ENCODE measurements at places on chromosomes 6 and 20.

GRCh38 chr20:22576273-22576672, 8.1 kb downstream of the FOXA2 start:
- DNase-seq = no peak

DNA sequence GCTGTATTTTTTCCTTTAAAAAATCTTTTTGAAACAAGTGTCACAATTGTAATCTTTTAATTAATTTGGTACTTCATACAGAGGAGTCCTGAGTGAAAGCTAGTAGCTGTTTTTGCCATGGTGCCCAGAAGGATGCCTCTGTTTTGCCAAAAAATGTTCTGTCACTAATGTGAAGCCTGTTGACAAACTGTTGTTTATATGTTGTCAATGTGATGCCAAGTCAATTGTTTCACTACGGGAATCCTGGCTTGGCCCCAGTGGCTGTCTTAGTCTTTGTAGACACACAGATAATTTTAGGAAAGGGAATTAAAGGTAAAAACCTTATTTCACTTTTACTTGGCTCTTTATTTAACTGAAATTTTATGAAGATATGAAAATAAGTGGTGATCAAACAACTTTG, 706.4 kb upstream of the MMS22L start:
- no peak for DNase-seq

DNA sequence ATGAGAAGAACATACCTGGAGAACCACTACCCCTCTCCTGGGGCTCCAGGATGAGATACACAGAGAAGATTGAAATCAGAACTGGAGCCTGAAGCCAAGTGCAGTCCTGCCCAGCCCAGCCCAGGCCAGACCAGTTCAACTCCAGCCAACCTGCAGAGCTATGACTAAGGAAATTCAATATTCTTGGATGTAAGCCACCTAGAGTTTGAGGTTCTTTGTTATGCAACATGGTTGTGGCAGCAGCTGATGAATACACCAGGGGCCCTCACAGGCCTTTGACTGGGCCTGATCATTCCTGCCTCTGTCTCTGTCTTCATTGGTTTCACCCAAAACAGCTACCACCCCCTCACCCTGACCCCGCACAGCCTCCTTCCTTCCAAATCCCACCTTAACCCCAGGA, 167.8 kb downstream of the LRFN2 start:
- DNase-seq = no peak

- no peak for DNase-seq
Observed at GRCh38 chr6:17429383-17430061, 36.1 kb downstream of the CAP2 start.

- no peak for DNase-seq
Observed at GRCh38 chr6:30163090-30163917, at the start of gene TRIM15. TRIM15 (plus strand) TSS chr6:30163546; CDS start chr6:30163685, 139 bp downstream.

DNA sequence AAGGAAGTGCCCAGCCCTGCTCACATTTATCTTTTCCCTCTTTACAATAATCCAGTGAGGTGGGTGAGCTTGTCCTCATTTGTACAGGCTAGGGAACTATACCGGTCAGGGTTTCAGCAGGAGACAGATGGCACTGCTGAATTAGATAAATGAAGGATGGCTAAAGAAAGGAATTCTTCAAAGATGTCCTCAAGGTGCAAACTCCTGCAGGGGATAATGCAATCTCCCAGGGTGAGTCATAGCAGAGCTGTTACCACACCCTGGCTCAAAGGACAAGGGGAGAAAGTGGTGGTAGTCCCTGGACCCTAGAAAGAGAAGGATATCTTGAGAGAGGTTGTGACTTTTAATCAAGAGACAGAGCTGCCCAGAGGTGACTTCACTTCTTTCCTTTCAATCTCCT, 66.7 kb downstream of the RFPL4B start:
- no peak for DNase-seq

DNA sequence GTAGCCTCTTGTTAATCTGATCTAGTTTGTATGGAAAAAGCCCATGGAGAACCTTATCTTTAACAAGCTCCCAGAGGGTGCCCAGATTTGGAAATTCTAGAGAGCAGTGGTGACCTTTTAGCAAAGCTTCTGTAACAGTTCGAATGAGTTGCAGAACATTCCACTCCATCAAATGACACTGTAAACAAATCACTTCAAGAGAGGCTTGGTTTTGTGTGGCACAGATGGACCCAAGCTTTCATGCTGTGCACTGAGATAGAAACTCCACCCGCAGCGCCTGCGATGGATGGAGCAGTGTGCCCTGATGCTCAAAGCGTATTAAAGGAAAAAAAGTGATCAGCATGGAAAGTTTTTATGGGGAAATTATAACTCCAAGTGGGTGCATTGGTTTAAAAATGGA, 55.1 kb upstream of the ISM1 start:
- DNase-seq = no peak

DNA sequence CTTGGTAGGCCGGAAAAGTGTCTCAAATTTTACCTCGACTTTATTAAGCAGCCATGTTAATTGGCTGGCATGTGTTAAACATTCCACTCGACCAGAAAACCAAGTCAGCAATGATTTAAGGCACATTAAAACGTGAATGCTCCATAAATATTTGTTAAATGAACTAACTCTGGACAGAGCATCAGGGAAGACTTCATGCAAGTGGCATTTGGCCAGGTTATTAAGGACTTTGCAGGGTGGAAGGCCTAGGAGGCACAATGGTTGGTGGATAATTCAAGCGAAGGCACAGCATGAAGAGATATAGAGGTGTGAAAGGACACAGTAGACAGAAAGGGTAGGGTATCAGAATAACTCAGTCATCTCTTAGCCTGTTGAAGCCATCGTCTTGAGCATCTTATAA, 23.0 kb downstream of the ELOVL5 start:
- no peak for DNase-seq

DNA sequence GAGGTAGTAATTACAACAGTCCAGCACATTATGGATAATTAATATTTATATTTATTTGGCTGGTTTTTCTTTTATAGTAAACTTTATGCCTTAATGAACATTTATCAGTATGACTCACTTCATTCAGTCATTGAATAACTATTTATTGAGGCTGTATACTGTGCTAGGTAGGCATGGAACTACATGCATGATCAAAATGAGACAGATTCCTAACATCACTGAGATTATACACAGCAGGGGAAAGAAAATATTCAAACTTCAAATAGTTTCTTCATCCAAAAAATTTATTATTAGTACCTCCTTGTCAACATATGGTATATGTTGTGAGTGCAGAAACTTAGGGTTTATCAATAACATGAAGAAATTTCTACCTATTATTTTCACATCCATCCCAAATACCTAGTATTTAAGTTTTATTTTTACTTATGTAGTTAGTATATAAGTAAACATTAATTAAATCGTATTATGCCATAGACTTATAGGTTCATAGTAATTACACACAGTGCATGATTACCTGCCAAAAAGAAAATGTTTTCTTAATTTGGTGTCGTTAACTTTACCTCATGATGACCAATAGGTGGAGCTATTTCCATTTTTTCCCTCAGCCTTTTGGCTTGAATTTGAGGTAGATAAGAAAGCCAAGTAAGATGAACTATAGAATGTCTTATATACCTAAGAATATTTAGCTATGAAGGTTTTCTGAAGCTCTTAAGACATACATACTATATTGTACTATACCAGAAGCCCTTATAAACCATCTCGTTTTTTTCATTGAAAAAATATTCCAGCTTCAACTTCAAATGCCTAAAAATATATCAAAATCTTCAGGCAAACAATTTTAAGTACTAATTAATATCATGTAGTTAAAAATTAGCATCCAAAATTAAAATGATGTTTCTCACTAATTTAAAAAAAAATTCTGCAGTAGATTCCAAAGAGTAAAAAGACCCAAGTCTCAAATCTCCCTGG, 12.5 kb upstream of the TMEM30A start:
- peak; percentile 24 for DNase-seq

- no peak for DNase-seq
Observed at GRCh38 chr6:140566781-140567277, 1192.4 kb upstream of the CITED2 start.

GRCh38 chr20:63295846-63296245, 2.9 kb downstream of the COL20A1 start:
- no peak for DNase-seq

DNA sequence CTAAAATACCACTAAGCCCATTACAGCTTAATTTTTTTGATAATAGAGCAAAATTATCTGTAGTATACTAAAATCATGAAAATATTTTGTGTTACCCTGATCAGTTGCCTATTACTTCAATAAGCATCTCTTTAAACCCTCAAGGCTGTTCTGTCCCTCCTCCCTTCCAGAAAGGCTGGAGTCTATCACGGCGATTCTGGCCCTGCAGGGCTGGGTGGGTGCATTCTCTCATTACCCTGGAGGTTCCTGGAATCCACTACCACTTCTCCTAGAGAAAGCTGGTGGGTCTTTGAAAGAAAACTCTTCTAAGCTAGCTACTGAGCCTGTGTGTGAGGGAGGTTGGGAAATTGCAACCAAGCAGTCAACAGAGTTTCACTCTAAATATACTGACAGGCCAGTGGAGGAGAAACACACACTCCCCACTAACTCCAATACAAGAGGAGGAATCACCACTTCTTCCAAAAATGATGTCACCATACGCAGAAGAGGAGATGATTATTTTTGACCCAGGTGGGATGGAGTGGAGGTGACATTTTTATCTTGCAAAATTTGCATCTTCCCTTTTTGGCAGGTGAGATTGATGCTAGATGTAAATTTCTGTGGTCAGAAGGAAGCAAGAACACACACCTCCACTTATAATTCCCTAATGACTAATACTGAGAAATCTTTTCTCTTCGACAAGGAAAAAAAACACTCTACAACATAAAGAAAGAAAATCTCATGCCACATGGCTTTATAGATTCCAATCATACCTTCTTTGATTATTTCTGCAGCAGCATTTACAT, 182.3 kb upstream of the PHACTR1 start:
- no peak for DNase-seq

- DNase-seq = no peak
Observed at GRCh38 chr6:167588920-167589614, 237.6 kb upstream of the AFDN start.

DNA sequence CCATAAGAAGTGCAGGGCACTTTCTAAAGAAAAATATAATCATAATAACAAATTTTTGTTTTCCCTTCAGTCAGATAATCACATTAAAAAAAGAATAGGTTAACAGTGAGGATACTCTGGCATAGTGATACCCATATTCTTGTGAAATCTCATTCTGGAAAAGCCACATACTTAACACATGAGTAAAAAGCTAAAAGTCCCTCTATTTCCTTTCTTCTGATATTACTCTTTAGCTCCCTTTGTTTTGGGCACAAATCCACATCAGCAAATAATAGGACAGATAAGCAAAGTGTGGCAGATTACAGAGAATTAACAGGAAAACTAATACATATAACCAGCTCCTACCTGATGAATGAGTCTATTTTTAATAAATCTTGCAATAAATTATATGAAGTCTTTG, 15.8 kb downstream of the SHPRH start:
- no peak for DNase-seq

- DNase-seq = no peak
Observed at GRCh38 chr6:166542580-166542912, 43.9 kb downstream of the RAMACL start.

GRCh38 chr6:12363651-12364381, 73.7 kb downstream of the EDN1 start:
- no peak for DNase-seq
